ENCODE measurements at places on chromosomes 5 and 9.
A peak's percentile ranks its signal among the peaks of the same experiment; 100 is the strongest.

- no peak for DNase-seq
Measured at GRCh38 chr5:125584140-125584520, 837.7 kb upstream of the ZNF608 start.

DNA sequence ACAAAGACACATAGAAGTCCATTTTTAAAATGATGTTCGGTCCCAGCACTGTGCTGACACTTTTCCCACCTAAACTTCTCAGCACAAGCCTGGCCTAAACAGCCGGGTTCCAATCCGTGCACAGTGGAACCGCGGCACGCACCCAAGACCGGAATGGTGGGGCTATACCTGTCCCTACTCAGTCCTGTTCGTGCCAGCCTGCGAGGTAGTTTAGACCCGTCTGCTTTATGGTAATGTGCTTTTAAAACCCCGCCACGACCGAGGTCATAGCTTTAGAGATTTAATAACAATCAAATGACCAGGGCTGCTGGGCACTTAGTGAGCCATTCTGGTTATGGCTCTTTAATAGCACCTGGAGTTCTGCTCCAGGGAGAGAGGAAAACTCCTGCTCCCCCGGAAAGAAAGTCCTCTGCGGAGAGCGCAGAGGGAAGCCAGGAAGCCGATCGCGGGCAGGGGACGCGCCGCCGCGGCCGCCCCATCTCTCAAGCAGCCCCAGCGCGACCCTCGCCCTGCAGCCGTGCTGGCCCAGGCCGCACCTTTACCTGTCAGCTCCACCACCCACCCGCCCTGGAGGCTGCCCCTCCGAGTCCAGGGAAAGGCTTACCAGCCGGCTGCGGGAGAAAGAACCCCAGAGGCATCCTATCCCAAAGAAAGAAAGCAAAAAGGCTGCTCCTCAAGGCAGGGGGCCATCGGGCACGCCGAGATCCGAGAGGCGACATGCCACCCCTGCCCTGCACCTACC is 511 bp downstream of the ARL15 start:
- no peak for DNase-seq

- DNase-seq = no peak
Measured at GRCh38 chr5:159833088-159833487, 83.2 kb upstream of the ADRA1B start.

GRCh38 chr5:177317959-177318377 is 6.3 kb upstream of the MXD3 start:
- DNase-seq = no peak

GRCh38 chr9:98171176-98171925 is 21.1 kb downstream of the CORO2A start:
- no peak for DNase-seq

DNA sequence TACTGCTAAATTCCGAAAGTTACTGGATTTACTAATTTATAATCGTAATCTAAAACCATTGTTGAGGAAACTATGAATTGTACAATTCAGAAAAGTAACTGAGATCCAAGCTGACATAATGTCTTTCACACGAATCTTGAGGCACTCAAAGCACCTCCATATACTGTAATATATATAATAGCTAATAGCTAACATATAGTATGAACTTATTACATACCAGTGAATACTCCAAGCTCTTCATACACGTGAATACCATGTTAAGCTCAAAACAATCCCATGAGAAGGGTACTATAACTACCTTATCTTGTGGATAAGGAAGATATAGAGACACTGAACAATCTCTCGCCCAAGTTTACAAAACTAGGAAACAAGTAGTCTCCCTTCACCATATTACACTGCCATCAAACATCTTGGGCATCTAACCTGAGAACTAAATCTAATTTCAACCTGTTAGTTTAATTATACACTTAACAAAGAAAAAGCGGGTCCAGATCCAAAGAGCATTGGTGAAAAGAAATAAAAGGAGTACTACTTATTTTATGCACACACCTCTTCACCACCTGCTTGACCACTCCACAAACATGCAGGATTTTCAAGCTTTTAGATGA is 1.0 kb downstream of the NUDCD2 start:
- DNase-seq = no peak

GRCh38 chr5:170135796-170136490 is 30.2 kb downstream of the FOXI1 start:
- DNase-seq = peak; percentile 49

DNA sequence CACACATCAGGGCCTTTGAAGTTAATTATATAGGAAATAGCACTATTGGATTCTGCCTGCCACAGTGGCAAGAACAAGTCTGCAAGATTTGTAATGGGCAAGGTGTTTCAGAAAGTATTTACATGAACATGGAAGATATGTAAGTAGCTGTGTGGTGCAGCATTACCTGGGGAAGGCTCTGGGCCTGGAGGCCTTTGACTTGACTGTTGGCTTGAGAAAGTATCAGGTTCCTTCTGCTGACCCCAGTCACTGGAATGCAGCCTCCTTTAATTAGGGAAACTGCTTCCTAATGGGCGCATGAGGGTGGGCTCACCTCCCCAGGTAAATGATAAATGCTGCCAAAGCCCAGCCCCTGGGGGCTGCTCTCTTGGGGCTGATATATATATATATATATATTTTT is 102.7 kb downstream of the GALNT10 start:
- no peak for DNase-seq

GRCh38 chr9:63859475-63860215 is 1425.4 kb downstream of the FOXD4L5 start:
- no peak for DNase-seq

DNA sequence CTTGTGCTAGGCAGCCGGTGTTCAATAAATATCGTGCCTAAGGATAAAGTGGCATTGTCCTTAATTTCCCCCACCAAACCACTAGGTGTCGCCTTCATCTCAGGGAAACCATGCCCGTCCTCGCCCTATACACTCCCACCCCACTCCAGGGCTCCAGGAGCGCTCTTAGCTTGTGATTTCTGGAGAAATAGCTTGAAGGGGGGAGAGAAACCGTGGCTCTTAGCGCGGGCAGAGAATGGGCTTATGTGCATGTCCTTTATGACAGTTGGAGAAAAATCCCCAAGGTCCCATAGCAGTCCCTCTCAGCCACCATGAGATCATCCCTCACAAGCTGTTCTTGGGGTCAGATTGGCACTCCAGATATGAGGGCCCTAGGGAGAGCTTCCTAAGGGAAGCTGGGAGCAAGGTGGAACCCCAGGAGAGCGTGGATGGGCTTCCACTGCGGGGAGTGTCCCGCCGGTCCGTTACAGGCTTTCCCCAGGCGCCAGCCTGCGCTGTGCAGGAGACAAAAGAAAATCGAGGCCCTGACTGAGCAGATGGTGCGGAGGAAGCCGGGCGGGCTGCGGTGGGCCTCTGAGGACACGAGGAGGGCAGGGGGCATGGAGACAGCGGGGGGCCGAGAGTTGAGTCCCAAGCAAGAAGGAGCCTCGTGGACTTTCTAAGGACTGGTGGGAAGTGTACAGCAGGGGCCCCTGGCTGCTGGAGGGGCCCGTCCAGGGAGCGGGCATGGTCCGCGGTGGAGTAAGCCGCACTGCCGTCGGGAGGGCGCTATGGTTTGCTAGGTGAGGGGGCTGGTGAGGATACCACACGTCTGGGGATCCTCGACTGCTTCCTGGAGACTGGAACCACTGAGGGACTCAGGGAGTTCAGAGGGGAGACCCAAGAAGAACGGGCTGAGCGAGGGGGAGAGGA is 750 bp upstream of the NPR2 start:
- no peak for DNase-seq

GRCh38 chr9:87883274-87883673 is 597 bp downstream of the SPATA31E1 start:
- DNase-seq = peak; percentile 84

DNA sequence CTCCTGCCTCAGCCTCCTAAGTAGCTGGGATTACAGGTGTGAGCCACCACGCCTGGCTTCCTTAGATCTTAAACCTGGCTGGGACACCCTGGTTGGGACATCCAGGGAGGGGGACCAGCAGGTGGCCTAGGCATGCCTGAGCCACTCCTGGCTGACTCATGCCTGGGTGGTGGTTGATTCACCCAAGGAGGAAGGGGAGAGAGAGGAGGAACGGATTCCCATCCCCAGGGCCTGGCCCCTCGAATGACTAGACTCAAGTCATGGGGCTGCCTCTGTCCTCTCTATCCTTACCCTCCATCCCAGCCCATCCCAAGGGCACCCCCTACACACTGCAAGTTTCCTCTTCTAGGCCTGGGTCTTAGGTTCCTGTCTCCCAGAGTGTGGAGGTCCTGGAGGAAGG is 12.7 kb downstream of the EEIG1 start:
- DNase-seq = no peak

DNA sequence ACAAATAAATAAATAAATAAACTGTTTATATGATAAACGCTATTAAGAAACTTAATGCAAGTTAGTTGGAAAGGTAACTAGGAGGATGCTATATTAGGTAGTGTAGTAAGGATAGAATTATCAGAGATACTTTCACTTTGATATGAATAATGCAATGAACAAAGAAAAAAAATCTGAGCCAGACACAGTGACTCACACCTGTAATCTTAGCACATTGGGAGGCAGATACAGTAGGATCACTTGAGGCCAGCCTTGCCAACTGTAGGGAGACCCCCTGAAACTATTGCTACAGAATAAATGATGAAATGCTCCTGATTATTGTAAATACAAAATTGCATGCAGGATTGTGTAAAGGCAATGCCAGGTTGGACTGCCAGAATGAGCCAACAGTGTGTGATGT is 109.2 kb downstream of the ANXA2R start:
- DNase-seq = no peak

DNA sequence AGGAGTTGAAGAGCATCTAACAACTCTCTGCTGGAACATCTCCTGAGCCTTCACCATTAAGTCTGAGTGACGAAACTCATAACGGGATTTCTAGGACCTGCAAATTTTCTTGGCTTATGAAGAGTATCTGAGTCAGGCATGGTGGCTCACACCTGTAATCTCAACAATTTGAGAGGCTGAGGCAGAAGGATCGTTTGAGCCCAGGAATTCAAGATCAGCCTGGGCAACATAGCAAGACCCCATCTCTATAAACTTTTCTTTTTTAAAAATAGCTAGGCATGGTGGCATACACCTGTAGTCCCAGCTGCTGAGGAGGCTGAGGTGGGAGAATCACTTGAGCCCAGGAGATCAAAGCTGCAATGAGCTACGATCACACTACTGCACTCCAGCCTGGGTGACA is 48.8 kb downstream of the EPB41L4B start:
- no peak for DNase-seq

DNA sequence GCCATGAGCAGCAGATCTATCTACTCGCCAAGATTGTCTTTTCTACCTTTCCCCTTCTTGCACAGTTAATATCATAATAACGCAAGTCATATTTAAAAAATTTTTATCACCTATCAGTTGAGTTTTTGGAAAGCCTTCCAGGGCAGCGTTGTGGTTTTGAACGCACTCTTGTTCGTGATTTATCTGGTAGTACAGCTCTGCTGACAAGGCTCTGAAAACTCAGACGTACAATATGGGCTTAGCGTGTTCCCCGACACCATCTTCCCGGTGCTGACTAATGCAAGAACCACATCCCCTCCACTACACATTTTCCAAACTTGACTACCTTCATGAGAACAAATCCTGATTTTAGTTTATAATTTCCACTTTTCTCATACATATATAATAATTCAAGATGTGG is 1.6 kb upstream of the NFIL3 start:
- no peak for DNase-seq

GRCh38 chr5:174383210-174384167 is 338.0 kb downstream of the NSG2 start:
- DNase-seq = no peak

DNA sequence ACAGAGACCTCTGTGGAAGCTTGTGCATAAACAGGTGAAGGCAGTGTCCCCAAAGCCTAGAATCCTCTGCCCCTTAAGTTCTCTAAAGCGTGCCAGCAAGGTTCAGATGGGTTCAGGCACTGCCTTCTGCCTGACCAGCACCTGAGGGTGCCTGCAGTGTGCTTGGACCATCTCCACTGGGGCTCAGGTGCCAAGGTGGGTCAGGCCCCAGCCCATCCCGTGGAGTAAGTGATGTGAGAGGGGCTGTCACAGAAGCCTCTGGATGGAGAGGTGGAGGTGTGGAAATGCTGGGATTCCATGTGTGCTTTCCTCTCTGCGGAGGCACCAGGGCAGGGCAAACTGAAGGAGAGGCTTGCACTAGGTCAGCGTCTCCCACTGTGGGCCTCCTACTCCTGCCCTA is 118.5 kb downstream of the DAB2IP start:
- DNase-seq = no peak

GRCh38 chr5:147403651-147404640 is 105.9 kb downstream of the DPYSL3 start:
- no peak for DNase-seq

- no peak for DNase-seq
Measured at GRCh38 chr5:39616131-39616530, 191.4 kb upstream of the DAB2 start.

- no peak for DNase-seq
Measured at GRCh38 chr5:37490120-37490810, 111.1 kb downstream of the WDR70 start.

GRCh38 chr9:132005899-132006298 is 73.8 kb downstream of the MED27 start:
- DNase-seq = no peak

- no peak for DNase-seq
Measured at GRCh38 chr9:127629468-127630081, 17.5 kb downstream of the STXBP1 start.

DNA sequence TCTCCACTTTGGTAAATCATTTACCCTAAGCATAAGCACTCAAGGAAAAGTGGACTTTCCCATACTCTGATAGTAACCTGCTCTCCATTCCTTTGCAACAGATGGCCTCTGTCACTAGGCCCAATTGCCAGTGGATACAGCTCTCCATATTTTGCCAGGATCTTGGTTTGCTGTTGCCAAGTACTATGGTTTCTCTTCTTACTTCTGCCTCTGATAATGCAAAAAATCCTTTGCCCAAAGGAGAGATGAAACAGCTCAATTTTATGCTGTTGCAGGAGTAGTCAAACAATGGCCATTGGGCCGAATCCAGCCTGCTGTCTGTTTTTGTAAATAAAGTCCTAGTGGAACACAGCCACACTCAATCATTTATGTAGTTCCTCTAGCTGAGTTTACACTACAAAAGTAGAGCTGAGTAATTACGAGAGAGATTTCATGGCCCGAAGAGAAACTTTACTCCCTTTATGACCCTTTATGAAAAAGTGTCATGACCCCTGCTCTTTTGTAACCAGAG is 92.5 kb downstream of the HTR4 start:
- no peak for DNase-seq

GRCh38 chr9:129900263-129901027 is 65.2 kb downstream of the USP20 start:
- no peak for DNase-seq

DNA sequence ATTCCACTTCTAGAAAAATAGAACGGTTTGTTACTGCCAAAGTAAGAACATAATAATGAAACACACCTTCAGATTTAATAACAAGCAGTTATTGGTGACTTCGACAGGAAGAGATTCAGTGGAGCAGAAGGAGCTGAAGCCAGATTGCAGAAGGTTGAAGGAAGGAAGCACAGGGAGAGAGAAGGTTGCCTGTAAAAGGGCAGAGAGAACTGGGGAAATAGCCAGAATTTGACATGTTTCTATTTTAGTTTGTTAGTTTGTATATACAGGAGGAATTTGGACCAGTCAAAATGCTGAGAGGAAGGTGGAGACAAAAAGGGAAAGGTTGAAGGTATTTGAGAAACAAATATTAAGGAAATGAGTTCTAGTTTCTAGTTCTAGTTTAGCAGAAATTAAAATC is 269.2 kb upstream of the ELAVL2 start:
- no peak for DNase-seq
